ENCODE measurements at places on chromosomes 2 and 18.

GRCh38 chr2:195734931-195735330, 77.9 kb downstream of the SLC39A10 start:
- DNase-seq: no peak

- DNase-seq: no peak
Observed at GRCh38 chr2:133812826-133813617, 244.8 kb upstream of the NCKAP5 start.

GRCh38 chr2:191941376-191941929, 94.6 kb upstream of the CAVIN2 start:
- DNase-seq: no peak

DNA sequence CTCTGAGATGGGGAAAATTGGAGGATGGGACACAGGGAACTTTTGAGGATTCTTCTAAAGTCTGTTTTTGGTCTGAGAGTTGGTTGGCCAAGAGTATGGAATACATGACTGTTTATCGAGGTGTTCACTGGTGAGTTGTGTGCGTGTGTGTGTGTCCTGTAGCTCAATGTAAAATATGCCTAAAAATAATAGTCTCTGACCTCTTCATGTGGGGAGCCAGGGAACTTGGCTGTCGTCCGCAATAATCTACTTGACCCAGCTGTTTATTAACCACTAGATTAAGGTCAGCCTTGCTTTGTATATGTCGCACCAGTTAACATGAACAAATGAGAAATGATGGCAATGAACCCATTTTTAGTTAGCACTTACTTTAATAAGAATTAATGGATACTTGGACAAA, 177.5 kb upstream of the TPO start:
- DNase-seq: no peak

Data from AG08395 (cell line).